Sigmoid colon (tissue), 7 donors: ENCODE measurements at places on chromosomes 2 and 18. TPM values are rescaled to one million over a fixed set of nuclear protein-coding genes. Genes with fewer than 3 reads are reported as not detected.
A peak's percentile ranks its signal among the peaks of the same experiment; 100 is the strongest.

- DNase-seq, result no peak
These were observed 77.4 kb upstream of the GCFC2 start for GRCh38 chr2:75788154-75788553.

DNA sequence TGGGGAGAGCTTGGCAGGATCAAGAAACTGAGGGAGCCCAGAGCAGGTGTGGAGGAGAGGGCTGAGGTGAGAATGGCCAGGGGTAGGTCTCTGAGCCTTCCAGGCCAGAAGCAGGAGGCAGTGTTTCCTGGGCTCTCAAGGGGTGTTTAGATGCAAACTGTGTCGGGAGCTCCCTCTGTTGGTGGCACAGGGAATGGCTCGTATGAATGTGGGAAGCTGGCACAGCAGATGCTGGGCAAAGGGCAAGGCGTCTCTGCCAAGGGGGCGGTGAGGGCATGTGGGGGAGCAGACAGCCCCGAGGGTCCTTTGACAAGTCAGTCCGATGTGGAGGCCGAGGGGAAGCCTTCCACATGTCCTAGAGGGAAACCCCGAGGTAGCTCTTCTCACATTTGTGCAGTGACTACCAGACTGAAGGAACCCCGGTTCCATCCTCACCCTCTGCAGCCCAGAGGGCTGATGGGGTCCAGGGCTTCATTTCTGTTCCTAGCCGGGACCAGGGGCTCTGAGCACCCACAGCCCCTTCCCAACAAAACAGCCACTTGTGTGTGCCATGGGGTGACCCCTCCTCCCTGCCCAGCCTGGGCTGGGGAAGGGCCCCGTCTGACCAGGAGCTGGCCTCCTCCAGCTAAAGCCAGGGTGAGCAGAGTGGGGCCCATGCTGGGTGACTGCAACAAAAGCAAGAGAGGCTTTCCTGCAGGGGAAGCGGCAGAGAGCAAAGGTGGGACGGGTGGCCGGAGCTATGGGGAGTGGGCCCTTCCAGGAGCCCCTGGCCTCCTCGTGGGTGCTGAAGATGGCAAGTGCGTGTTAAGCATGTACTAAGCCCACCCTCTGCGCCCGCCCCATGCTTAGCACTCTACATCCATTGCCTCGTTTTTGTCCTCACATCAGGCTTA, 103.4 kb downstream of the SEPTIN10 start:
- peak; percentile 89 for DNase-seq

GRCh38 chr2:8394131-8394530, 287.7 kb upstream of the ID2 start:
- no peak for DNase-seq

GRCh38 chr2:121890041-121890440, 134.6 kb downstream of the TSN start:
- no peak for DNase-seq

DNA sequence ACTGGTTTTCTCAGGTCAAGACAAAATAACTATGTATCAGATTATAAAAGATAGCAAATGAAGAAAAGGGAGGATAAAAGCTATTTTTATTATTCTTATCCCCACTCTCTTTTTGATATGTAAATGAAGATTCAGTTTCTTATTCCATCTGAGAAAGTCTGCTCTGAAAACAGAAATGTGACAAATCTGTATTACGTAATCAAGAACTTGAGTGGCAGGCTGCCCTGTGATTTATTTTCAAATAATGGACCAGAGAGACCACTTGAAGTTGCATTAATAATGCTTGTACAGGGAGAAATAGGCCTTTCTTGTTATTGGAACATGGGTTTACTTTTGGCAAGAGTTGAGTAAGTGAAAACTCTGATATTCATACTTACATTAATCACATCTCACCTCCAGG, 727.4 kb downstream of the DPP10 start:
- DNase-seq, result no peak

DNA sequence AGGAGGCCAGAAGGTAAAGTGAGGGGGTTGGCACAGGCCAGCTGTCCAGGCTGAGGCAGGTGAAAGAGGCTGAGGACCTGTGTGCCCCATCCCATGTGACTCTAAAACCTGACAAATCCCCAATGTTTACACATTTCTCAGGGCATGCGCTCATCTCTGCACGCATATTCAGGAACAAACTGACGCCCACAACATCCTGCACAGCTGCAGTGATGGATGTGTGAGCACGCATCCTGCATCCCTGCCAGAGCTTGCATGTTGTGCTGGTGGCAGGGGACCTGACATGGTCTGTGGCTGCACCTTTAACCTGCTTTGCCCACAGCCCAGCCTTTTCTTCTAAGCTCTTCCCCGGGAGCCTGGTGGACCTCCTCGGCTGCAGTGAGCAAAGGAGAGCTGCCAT, 83.1 kb downstream of the FBXO15 start:
- no peak for DNase-seq

- no peak for DNase-seq
These were observed 342.9 kb downstream of the LRATD1 start for GRCh38 chr2:14975381-14975780.

DNA sequence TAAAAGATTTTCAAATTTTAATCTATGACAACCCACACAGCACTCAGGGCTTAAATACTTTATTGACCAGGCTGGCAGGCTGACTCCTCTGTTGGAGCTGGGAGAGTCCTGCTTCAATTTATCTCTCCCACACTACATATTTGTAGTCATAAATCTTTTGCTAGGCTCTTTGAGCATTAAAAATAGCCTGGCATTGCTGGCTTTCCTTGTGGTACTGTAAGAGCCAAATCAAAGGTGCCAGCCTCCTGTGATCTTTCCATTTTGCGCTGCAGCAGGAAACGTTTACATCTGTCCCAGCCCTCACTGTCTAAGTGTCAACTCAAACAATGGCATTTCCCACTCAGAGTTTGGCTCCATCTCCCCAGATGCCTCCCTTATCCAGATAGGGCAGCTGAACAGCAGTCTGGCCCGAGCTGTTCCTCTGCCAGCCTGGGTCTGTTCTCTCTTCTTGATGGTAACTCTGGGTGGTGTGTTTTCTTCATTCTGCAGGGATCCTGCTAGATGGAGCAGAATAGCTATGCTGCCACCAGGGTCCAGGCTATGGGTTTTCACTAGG, 62.1 kb downstream of the LRRTM1 start:
- no peak for DNase-seq

- no peak for DNase-seq
These were observed 80.1 kb downstream of the CSRNP3 start for GRCh38 chr2:165549619-165550018.

DNA sequence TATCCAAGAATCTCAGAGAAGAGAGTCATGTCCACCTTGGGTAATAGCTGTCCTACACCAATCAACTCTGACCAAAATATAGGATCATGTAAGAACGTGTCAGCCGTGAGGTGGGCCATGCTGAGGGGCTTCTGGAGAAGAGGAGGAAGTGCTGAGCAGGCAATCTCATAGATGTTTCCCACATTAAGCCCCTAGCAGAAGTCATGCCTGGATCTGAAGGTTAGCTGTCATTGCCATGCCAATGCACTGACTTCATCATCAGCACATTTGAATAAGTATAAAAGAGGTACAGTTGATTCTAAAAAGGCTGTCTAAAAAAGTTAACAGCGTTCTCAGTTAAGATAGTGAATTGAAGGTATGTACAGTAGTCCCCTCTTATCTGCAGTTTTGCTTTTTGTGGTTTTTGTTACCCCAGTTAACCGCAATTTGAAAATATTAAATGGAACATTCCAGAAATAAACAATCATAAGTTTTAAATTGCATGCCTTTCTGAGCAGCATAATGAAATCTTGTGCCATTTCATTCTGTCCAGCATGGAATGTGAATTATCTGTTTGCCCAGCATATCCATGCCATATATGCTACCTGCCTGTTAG, 67.2 kb upstream of the TMEM17 start:
- no peak for DNase-seq

- no peak for DNase-seq
These were observed 16.4 kb upstream of the IL1R1 start for GRCh38 chr2:102126169-102126568.

GRCh38 chr2:241609859-241610793, 26.8 kb downstream of the THAP4 start:
- peak; percentile 93 for DNase-seq

GRCh38 chr2:230737791-230738226, 25.2 kb downstream of the CAB39 start:
- DNase-seq, result no peak

DNA sequence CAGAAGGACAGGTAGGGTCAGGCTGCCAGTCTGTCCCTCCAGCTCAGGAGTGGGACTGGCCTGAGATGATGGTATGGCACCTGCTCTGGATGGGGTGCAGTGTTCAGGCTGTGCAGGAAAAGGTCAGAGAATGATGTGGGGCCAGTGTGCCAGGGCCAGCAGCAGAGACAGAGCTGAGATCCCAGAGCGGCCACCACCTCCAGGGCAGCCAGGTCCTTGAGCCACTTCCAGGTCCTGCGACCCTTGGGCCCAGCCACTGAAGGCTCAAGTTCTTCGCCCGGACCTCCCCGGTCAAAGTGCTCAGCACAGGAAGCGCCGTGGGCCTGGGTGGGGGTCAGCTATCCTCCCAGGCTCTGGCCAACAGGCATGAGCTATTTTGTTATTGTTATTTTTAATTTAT, 12.1 kb upstream of the ARMC9 start:
- peak; percentile 61 for DNase-seq

DNA sequence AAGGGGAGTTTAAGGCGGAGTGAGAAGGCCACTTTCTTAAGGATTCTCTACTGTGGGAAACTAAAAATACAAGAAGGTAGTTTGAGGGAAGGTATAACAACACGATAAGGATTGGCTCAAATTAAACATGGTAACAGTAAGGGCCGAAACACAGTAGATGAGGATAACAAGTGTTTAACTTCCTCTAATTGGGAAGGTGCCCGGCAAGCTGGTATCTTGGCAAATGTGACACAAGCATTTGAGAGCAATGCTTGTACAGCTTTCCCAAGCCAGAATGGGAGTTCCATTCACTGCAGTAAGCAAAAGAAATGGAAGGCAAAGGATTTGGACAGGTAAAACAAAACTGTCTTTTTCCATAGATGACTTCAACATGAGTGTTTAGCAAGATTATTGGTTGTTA, 19.8 kb downstream of the USP40 start:
- DNase-seq, result no peak

DNA sequence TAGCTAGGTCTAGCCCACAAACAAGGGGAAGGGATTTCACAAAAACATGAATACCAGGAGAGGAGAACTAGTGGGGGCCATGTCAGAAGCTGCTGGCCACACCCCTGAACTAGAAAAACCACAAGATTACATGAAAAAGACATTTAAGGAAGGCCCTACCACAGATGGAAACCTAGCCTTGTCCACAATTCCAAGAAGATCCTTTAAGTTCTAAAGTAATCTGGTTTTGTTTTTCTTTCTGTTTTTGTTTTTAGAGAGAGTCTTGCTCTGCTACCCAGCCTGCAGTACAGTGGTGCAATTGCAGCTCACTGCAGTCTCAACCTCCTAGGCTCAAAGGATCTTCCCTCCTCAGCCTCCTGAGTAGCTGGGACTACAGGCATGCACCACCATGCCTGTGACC, 34.2 kb upstream of the CAB39 start:
- no peak for DNase-seq

DNA sequence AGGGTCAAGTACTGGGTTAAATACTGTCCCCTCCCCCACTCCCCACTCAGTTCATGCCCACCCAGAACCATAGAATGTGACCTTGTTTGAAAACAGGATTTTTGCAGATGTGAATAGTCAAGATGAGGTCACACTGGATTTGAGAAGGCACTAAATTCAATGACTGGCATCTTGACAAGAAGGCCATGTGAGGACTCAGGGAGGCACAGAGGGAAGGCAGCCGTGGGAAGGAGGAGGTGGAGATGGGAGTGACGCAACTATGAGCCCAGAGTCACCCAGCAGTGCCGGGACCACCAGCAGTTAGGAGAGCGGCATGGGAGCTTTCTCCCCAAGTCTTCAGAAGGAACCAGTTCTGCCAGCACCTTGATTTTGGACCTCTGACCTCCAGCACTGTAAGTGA, 257.3 kb downstream of the BCL2 start:
- no peak for DNase-seq

DNA sequence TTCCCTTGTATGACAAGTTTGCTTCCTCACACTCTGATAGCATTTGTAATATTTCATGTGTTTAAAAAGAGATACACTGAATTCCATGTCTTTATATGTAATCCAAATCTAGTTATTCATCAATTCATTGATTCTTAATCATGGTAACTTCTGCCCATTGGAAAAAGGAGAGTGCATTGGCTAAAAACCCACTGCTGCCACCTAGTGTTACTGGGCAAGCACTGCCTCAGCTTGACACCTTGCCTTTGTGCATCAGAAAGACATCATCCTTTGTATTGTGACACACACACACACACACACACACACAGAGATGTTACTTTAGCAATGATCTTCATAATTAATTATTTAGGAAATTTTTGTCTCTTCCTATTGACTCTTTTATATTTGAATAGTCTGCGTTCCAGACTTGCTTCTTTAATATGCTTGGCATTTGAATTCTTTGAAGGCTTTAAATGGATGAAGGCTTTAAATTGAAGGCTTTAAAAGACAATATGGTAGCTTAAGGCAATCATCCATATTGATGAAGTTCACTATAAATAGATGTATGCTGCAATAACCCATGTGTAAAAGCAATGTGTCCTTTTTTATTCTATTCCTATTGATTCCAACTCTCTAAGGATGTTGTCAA, 414.2 kb upstream of the CHST9 start:
- DNase-seq, result no peak

DNA sequence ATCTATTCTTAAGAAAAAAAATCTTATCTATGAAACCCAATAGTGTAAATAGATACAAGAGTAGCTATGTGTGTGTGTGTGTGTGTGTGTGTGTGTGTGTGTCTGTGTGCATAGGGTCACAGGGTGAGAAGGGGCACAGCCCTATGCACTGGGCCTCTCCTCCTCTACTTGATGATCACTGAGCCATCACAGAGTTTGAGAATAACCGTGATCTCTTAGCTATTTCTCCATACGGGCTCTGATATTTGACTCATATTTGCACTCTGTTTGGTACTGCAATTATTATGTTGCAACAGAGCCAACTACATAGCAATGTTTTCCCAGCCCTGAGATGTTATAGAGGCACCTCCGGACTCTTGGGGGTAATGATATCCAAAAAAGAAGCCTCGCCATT, 28.8 kb upstream of the SLC40A1 start:
- DNase-seq, result no peak

DNA sequence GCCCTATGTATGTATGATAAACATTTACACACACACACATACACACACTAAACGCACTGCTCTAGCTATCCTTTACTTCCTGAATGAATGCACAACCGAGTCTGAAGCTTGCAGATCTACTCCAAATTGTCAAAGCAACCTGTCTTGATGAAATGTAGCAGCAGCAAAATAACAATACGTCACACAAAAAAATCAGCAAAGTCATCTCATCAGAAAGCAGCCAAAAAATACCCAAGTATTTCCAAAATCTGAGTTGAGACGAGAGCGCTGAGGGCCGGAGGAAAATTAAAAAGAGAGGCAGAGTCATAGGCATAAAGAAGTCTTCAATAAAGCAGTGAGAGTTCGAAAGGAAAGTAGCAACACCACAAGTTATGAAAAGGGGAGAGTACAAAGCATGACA, 67.7 kb downstream of the ZNF521 start:
- no peak for DNase-seq

- DNase-seq, result no peak
These were observed 735.0 kb downstream of the CCDC85A start for GRCh38 chr2:56918790-56919189.

The DPP4 gene
- polyA plus RNA-seq, result 6.9 TPM

The SNRPD1 gene
- polyA plus RNA-seq, result 34.1 TPM

The SIX3 gene
- polyA plus RNA-seq, result not detected

The PJVK gene
- polyA plus RNA-seq, result not detected

The PECR gene
- polyA plus RNA-seq, result 16.8 TPM

The FAP gene
- polyA plus RNA-seq, result 2.2 TPM

The FOXD4L1 gene
- not detected for polyA plus RNA-seq
